ENCODE measurements at places on chromosomes 7 and 10. TPM values are rescaled to one million over a fixed set of nuclear protein-coding genes. Genes with fewer than 3 reads are reported as not detected.
A peak's percentile ranks its signal among the peaks of the same experiment; 100 is the strongest.

CTNNA3 gene
- 4.4 TPM for total RNA-seq

FBXL13 gene
- total RNA-seq, result 2.5 TPM

ECHDC3 gene
- 13.8 TPM for total RNA-seq

TMEM236 gene
- total RNA-seq, result 1.8 TPM

OGDH gene
- 65.5 TPM for total RNA-seq

ACHE gene
- total RNA-seq, result 3.0 TPM

AGR2 gene
- not detected for total RNA-seq

ZNF467 gene
- 15.7 TPM for total RNA-seq

MYL10 gene
- not detected for total RNA-seq

CLRN3 gene
- not detected for total RNA-seq

IL15RA gene
- total RNA-seq, result 11.0 TPM

GRCh38 chr10:68560943-68561864 lies 1.1 kb downstream of the TET1 start:
- peak; percentile 67 for DNase-seq

DNA sequence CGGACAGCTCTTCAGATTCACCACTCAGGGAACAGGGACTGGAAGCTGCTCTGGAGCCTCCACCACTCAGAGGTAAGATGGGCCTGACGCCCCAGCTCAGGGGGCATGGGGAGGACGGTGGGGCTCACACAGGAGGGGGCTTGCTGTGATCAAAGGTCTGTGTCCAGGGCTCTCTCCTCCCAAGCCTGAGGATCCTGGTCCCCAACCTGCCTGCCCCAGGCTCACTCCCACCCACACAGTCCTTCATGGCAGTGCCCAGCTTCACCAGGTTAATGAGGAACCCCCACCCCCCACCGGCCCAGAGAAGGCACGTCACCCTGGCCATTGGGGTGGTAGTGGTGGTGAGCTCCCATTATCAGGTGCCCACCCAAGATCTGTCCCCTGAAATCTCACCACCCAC lies 926.7 kb upstream of the ZNF722 start:
- DNase-seq, result no peak

GRCh38 chr7:20738518-20739481 lies 47.9 kb downstream of the SP8 start:
- no peak for DNase-seq

- DNase-seq, result no peak
These were observed at the start of gene GPR141 for GRCh38 chr7:37683246-37684120. GPR141 (plus strand) TSS chr7:37683766; CDS start chr7:37740394, 56,628 bp downstream.

DNA sequence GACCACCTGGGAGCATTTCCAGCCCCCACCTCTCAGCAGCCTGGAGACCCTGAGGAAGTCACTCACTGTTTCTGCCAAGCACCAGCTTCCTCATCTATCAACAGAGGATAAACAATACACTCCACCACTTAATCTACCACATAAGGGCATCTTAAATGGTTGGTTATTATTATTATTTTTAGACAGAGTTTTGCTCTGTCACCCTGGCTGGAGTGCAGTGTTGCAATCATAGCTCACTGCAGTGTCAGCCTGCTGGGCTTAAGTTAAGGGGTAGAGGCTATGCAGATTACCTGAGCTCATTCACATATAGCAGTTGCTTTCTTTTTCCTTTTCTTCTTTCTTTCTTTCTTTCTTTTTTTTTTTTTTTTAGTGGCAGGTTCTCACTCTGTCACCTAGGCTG lies 59.5 kb upstream of the ELN start:
- no peak for DNase-seq

- DNase-seq, result no peak
These were observed 37.9 kb downstream of the HTR7 start for GRCh38 chr10:90819911-90820310.

DNA sequence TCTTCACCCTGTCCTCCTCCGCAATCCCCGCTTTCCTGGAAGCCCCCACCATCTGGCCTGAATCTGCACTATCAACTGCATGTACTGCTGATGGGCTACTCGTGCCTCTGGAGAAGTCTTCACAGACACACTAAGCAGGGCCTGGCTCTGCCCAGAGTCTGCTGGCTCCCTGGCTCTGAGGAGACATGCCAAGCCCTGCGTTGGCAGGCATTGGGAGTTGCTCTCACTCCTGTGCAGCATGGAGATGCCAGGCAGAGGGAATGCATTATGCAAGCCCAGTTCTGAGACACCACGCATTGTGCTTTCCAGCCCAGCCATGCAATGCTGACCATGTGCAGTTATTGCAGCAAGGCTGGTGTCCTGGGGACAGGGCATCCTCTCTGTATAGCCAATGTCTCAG lies 314.6 kb downstream of the CXCL12 start:
- DNase-seq, result peak; percentile 90

- no peak for DNase-seq
These were observed 169.6 kb downstream of the C7orf25 start for GRCh38 chr7:42742318-42742717.

- peak; percentile 36 for DNase-seq
These were observed 15.9 kb downstream of the STK32C start for GRCh38 chr10:132291826-132292225.

DNA sequence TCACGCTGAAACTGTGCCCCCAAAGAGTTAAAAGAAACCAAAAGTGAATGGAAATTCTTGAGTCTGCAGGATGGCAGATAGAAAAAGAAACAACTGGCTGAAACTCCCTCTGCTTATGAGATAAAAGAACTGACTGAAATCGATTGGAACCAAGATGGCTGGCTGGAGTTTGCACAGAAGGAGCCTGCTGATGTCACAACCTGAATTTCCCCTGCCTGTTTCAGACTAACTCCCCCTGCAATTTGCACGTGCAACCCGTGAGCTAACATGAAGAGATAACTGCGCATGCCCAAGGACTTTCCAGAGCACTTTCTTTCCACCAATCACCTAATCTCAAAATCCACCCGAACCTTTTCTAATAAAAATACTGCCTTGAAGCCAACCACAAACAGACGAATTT lies 435.5 kb downstream of the CALN1 start:
- DNase-seq, result no peak

DNA sequence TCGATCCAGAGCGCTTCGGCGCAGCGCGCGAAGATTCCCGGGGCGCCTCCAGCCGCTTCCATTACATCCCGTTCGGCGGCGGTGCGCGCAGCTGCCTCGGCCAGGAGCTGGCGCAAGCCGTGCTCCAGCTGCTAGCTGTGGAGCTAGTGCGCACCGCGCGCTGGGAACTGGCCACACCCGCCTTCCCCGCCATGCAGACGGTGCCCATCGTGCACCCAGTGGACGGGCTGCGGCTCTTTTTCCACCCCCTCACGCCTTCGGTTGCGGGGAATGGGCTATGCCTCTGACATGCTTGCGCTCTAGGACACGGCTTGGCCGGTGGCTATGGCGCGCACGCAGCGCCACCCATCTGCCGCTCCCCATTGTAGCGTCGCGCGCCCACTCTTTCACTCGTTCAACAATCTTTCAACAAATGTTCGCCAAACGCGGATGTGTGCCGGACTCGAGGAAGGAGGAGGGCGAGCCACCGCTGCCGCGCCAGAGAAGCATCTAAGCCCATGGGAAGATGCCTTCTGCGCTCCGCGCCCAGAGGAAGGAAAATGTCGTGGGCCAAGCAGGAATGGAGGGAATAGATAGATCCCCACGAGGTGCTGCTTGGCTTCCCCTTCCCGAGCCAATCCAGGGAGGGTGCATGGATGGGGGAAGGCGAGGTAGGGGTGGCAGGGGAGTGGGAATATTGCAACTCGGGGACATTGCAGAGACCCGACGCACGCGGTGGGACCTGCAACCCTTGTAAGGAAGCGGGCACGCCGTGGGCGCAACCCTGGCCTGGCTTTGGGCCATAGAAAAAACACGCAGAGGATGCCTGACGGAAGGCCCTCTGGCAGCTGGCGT lies 5.1 kb upstream of the CYP26A1 start:
- no peak for DNase-seq

GRCh38 chr10:22475651-22476600 lies 130.6 kb downstream of the SPAG6 start:
- DNase-seq, result no peak

DNA sequence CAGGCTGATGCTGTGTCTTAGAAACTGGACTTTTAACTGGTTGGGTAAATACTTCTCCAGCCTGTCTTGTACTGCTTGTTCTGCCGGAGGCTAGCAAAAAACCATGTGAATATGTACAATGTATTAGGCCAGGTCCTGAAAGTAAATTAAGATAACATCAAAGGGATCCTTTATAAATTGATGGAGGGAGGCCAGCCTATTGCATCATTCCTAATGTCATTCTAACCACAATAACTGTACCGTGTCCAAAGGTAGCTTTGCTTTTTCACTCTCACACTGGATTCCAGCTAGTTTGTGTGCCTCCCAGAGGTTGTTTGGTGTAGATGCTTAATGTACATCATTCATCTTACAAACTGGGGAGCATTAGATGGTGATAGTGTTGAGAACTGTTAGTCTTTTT lies 91.2 kb upstream of the SEM1 start:
- DNase-seq, result no peak

- DNase-seq, result no peak
These were observed 140.6 kb upstream of the KMT2E start for GRCh38 chr7:104873401-104873800.

GRCh38 chr10:128713874-128714570 lies 587.8 kb upstream of the MKI67 start:
- DNase-seq, result no peak

- DNase-seq, result peak; percentile 65
These were observed 3.8 kb downstream of the ZYX start for GRCh38 chr7:143384661-143385631.

- DNase-seq, result no peak
These were observed 3.5 kb downstream of the DGKB start for GRCh38 chr7:14899030-14899429.

- DNase-seq, result no peak
These were observed 22.0 kb upstream of the ELFN1 start for GRCh38 chr7:1647961-1648672.

GRCh38 chr10:4851846-4852245 lies 25.8 kb downstream of the AKR1E2 start:
- DNase-seq, result no peak

- DNase-seq, result no peak
These were observed 89.8 kb downstream of the GNAI1 start for GRCh38 chr7:80224415-80224814.

GRCh38 chr7:8387551-8388256 lies 45.7 kb upstream of the NXPH1 start:
- DNase-seq, result no peak

- DNase-seq, result no peak
These were observed 5.4 kb downstream of the PSD start for GRCh38 chr10:102413053-102413705.

GRCh38 chr10:112184052-112184371 lies 447 bp upstream of the GPAM start:
- no peak for DNase-seq

DNA sequence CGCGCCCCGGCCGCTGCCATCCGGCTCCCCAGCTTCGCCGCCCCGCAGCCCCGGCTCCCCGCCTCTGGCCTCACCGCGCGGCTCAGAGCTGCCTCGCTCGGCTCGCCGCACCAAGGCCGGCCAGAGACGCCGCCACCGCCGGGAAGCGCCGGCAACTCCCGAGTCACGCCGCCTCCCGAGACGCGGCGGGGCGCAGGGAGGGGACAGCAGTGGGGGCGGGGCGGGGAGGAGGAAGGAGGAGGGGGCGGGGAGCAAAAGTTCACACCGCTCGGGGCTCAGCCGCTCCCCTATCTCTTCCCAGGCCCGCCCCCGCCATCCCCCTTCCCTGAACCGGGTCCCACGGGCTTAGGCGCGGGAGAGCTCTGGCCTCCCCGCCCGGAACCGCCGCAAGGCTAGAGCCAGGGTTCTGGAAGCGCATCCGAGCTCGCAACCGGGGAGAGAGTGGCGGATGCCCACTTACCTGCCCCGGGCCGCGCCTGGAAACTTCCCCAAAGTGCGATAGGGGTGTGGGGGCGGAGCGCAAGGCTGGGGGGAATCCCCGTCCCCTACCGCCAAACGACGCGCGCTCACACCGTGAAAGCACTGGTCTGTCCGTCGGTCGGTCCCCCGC lies 1.0 kb downstream of the CHST15 start:
- peak; percentile 87 for DNase-seq

DNA sequence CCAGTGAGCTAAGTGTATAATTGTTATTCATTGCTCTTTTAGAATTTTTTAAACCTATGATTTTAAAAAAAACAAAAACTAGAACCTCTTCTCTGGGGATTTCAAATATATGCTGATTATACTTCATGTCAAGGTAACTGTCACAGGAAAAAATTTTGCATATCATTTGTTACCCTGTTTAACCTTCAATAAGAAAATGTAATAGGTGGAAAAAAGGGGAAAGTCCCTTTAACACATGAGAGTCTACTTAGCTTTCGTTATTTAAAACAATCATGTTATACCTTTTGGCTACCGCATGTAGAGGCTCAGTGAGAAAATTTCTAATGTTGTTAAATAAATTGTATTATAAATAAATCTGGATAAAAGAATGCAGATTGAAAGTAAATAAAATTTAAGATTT lies 190.1 kb upstream of the AKR1E2 start:
- no peak for DNase-seq

DNA sequence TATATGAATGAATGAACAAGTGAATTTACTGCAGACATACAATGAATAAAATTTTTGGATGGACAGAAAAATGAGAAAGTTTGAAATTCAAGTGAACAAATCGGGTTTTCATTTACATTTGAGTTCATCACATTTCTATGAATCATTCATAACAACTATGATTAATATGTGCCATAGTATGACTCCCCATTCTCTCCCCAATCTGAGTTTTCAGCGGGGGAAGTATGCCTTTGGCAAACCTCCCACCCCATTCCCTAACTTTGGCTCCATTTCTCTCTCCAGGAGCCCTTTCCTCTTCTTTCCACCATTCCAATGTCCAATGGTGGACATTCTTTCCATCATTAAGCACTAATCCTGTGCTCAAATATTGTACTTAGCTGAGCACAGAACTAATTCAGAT lies 96.8 kb upstream of the LSM8 start:
- DNase-seq, result no peak

GRCh38 chr10:69464801-69465401 lies 13.6 kb downstream of the TSPAN15 start:
- DNase-seq, result peak; percentile 79

DNA sequence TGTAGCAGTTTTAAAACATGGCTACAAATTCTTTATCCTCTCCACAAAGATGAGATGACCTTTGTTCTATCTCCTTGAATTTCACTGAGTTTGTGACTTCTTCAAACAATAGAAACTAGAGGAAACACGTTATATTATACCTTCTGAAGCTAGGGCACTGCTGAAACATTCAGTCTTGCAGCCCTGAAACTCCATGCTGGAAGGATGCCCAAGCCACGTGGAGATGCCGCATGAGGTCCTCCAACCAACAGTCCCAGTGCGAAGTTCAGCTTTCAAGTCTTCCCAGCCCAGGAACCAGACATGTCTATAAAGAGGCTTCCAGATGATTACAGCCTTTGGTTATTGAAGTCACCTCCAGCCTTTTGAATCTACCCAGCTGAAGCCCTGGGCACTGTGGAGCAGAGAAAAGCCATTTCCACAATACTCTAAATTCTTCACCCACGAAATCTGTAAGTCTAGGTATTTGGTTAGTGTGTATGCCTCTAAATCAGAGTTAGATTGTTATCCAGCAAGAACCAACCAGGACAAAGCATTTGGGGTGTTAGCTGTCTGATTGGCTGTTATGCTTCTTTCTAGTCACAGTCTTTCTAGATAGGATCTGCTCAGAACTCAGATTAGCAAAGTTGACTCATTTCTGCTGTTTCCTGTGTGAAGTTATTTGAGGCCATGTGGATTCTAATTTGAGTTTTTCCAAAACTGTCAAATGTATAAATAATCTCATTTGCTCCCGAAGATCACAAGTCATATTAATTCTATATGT lies 186.5 kb upstream of the TMEM72 start:
- no peak for DNase-seq
